ENCODE measurements at places on chromosomes 2 and 18.

DNA sequence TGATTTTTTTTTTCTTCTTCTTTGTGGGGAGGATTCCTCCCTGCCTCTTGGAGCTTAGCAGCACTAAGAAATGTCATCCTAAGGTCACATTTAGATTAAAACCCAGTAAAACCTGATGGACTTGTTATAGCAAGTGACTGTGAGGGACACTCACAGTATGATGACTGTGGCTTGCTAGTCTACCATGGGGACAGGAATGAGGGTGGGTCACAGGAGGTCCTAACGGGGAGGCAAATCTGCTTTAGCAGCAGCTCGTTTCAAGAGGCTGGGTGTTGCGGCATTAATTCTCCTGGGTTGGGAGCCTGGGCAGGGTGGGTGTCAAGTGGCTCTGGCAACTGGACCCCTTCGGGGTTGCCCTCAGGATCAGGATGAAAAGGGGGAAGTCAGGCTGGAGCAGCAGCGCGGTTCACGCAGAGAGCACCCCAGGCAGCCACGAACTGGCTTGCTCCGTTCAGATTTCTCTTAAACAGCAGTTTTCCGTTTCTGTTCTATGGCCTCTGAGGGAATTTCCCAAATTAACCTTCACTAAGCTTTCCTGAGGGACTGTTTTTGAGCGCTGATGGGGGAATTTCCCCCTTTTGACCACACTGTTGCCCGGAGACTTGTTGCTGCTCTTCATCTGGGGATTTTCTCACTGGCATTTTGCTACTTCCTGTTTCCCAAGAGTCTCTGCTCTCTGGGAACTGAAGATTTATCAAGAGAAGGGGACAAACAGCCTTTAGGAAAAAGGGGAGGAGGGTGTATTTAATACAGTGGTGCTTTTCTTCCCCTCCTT, 59.8 kb upstream of the PELI1 start:
- peak; percentile 43 for DNase-seq

- no peak for DNase-seq
These were observed 370.0 kb upstream of the SPRED2 start for GRCh38 chr2:65802298-65802942.

DNA sequence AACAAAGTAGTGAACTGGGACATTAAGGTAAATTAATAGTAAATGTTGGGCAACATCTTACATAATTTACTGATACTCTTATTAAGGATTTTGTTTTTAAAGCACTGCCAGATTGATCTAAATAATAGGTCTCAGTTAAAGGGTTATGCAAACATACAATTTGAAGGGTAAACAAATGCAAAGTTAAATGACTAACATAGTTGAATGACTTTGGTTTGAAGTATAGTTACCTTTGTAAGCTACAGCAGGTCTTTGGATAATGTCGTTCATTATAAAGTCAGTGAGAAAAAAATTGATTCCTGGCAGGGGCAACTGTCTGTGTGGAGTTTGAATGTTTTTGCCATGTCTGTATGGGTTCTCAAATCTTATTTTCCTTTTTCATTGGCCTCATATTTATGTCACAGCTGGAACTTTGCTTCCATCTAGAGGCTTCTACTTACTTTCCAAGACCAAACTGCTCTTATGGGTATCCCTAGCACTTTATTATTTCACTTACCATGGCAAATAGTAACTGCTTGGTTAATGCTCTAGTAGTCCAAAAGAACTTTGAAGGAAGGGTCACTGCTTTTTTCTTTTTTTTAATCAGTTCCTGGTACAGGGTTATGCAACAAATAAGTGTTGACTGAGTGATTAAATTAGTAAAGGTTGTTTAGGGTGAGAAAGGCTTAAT, 107.8 kb downstream of the NBEAL1 start:
- DNase-seq: no peak

DNA sequence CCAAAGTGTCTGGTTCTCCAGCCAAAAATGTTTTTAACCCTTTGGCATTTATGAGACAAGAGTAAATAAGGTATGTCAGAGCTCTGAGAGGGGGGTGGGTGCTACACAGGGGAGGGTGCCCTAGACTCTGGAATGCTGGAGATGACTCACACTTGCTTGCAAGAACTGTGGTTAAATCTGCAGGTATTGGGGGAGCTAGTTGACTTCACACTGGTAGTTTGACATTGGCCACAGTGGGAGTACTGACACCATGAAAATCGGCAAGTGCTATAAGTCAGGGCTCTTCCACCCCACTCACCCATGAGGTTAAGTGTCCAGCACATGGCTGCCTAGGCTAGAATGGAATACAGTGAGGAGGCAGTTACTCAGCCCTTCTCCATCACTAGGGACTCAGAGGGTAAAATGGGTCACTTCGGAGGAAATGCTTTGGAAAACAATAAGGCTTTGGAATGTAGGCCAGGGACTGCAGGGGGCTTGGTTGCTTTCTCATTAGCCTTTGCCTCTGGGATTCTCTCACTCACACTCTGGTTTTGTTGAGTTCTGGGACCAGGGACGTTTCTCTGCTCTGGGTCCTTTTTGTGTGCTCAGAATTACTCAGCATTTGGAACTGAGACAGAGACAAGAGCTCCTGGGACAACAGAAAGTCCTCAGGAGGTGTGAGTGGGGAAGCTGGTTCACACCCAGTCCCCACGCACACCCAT, 91.6 kb downstream of the ACKR3 start:
- no peak for DNase-seq

- no peak for DNase-seq
These were observed 18.5 kb upstream of the PSME4 start for GRCh38 chr2:53989210-53989862.

GRCh38 chr2:215476424-215476823, 40.6 kb upstream of the FN1 start:
- no peak for DNase-seq

DNA sequence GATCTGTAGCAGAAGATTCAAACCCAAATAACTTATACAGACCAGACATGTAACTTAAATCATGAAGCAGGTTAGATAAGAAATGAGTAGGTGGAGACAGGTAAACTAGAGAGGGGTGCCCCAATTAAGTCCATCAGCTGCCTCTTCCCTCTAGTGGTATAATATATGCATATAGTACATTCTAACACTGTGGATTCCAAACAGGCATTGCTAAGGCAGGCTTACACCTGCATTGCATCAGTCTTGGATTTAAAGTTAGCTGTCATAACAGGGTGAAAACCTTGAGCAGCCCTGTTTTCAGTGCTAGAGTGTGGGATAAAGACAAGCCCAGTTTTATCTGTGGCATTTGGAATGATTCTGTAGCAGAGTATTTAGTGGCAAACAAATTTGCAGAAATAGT, 63.4 kb downstream of the NYAP2 start:
- DNase-seq: no peak

- peak; percentile 99 for DNase-seq
These were observed 89.7 kb upstream of the SEC11C start for GRCh38 chr18:59049721-59050660.

DNA sequence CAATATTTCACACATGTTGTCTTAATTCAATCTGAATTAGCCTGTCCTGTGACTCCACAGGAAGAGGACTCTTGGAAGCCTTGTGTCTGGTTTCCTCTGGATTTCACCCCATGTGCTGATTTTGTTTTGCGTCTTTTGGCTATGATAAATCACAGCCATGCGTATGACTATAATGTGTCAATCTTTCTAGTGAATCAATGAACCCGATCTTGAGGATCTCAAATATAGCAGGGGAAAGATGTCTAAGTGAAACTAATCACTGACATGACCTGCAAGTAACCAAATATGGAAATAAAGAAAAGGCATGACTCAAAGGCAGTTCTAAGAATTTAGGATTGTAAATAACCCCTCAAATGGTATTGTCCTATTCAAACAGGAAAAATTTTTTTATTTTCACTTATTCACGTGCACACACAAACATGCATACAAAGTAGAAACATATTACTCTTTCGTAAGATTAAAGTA, 8.2 kb downstream of the WDFY1 start:
- no peak for DNase-seq

GRCh38 chr2:212147921-212148513, 390.6 kb downstream of the ERBB4 start:
- peak; percentile 51 for DNase-seq

DNA sequence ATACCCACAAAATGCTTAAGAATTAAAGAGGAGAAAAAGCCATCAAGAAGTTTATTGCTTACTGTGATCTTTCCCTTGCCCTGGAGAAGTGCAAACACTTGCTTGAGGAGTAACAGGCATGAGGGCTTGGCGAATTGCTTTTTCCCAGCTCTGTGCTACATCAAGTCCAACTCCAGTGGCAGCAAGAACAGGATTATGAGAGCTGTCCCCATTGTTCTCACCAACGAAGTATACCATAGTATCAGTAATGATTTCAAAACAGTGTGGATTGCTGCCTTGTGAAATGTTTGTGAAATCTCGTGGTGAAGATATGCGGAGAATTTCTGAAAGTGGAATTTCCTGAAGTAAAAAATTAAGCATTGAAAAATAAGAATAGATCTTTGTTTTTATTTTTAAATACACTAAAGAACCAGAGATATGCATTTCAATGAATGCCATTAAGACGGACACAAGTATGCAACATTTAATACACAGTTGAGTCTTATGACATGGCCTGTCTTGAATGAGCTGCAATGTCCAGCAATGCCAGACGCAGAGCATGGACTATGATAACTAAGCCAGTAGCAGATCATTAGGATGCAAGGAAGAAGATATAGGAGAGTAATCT, 43.0 kb downstream of the NDUFAF7 start:
- no peak for DNase-seq

- DNase-seq: no peak
These were observed 36.3 kb downstream of the OSGEPL1 start for GRCh38 chr2:189726271-189726670.

DNA sequence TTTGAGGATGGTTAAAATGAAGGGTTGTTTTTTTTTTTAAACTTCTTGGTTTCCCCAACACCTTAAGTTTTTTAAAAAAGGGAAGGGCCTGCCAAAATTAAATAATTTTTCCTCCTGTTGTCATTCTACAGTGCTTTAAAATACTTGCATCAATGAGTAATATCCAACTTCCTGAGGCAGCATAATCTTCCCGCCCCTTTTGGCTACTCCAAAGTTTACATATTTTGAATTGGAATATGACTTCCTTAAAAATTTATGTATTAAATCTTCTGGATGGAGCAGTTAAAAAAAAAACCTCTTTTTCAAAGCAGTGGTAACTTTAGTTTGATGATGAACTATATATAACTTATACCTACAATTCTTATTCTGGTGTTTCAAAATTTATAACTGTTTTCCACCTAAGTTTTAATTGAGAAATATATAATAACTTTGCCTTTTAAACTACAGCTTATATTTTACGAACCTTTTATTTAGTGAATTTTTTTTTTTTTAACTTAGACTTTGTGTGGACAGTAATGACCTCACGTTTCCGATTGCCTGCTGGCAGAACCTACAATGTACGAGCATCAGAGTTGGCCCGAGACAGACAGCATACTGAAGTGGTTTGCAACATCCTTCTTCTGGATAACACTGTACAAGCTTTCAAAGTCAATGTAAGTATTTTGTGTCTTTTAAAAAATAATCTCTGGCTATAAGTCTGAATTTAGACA, 49.8 kb downstream of the PTPN4 start:
- DNase-seq: no peak

DNA sequence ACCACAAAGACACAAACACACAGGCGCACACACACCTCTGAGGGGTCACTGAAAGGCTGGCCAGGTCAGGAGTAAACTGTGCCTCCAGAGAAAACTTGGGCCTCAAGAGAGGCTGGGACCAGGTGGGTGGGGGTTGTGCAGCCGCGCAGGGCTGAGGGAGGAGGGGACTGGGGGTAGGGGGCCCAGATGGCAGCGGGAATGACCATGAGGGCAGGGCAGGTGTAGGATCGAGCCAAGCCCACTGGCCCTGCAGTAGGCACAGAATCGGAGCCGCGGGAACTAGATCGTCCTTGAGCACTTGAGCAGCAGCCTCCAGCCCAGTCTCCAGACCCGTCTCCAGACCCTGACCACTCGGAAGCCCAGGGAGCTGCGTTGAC, 36.8 kb downstream of the ANKMY1 start:
- no peak for DNase-seq

- DNase-seq: peak; percentile 33
These were observed 854 bp downstream of the GPR155 start for GRCh38 chr2:174485788-174486562.

GRCh38 chr2:49954059-49954458, 799.7 kb upstream of the FSHR start:
- no peak for DNase-seq

- DNase-seq: no peak
These were observed 165.3 kb upstream of the KLHL29 start for GRCh38 chr2:23219666-23220065.

- peak; percentile 48 for DNase-seq
These were observed 29.2 kb upstream of the POMC start for GRCh38 chr2:25197336-25198208.

DNA sequence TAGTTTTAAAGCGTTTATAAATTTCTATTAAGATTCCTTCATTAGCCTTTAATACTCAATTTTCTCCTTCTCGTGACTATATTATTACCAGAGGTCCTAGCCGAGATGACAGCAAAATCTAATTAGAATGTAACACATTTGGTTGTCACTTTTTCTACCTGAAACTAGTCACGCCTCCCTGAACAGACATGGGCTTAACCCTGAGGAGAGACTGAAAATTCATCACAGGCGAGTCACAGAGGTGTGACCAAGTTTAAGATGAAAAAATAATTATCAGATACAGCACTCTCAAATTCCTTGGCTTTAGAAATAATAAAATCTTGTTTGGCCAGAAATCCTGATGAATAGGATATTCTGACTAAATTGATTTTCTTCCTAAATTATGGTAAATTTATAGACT, 834.4 kb upstream of the SLC39A10 start:
- DNase-seq: no peak

GRCh38 chr2:9781252-9781651, 62.0 kb upstream of the TAF1B start:
- DNase-seq: no peak

DNA sequence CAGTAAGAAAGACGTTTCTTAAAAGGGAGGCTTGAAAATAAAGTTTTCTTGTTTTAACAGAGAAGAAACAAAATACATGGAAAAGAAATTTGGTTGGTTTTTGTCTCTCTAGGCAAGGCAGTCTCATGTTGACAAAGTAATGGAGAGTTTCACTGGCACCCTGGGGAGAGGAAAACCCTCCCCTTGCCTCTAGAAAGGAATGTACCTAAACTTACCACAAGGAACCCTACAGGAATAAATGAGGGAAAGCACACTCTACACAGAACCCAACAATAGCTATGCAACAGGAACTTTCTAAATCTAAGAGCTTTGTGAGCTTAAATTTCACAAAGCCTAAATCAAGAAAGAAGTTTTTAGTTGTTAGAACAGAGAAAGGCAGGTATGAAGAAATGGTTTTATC, 37.0 kb downstream of the FIGN start:
- no peak for DNase-seq

DNA sequence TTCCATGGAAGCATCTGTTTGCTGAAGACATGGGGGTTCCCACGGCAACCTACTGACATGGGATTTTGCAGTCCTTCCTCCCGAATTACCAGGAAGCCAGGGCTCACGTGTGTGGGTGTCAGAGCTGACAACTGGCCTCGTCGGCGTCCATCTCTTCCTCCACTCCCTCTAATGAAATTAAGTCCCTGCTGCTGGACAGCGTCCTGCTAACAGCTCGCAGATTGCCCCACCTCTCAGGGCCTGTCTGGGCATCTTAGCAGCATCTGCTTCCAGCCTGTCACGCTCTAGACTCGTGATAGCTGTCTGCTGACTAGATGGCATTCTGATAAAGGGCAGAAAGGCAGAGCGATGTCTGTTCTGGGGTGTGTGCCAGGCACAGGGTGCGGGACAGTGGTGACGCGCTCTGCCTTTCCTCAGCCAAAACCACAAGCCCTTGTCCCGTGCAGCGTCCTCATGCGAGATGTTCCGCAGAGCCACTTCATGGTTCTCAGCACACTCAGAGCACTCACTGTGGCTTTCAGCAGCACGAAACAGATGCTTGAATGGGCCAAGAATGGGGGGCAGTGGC, 161.1 kb downstream of the ARL4C start:
- DNase-seq: peak; percentile 27

GRCh38 chr2:124559236-124559635, 534.1 kb downstream of the CNTNAP5 start:
- peak; percentile 63 for DNase-seq

All from NCI-H82 (cell line).